IMR-90 (cell line): ENCODE measurements at places on chromosomes 6 and 20. TPM values are rescaled to one million over a fixed set of nuclear protein-coding genes. Genes with fewer than 3 reads are reported as not detected.

Gene BTN3A1
- 15.3 and 16.5 TPM in 2 replicates for total RNA-seq

Gene TFB1M
- total RNA-seq = 22.4 and 28.1 TPM in 2 replicates

Gene EPPIN
- not detected in 2 replicates for total RNA-seq

Gene HLA-DRB5
- total RNA-seq = not detected in 2 replicates

Gene PROKR2
- total RNA-seq = not detected in 2 replicates

Gene OPRM1
- total RNA-seq = not detected in 2 replicates

Gene FAM83B
- under 0.01 and 0.18 TPM in 2 replicates for total RNA-seq

Gene DAAM2
- total RNA-seq = 12.9 and 13.1 TPM in 2 replicates

Gene NOTCH4
- 1.3 and 2.2 TPM in 2 replicates for total RNA-seq

Gene LAMA2
- 12.5 and 13.3 TPM in 2 replicates for total RNA-seq

Gene HLA-DQA2
- not detected in 2 replicates for total RNA-seq

Gene PRDM1
- 2.3 and 6.9 TPM in 2 replicates for total RNA-seq

Gene SLC2A10
- 14.7 and 15.2 TPM in 2 replicates for total RNA-seq

Gene ELOVL2
- total RNA-seq = 7.9 and 10.6 TPM in 2 replicates
